Stimulated activated CD4-positive, alpha-beta T cell treated with anti-CD3 and anti-CD28 coated beads, Interleukin-2, amount 100 ng/mL, for 24 hours (primary cell): ENCODE measurements at places on chromosomes 2 and 18.

DNA sequence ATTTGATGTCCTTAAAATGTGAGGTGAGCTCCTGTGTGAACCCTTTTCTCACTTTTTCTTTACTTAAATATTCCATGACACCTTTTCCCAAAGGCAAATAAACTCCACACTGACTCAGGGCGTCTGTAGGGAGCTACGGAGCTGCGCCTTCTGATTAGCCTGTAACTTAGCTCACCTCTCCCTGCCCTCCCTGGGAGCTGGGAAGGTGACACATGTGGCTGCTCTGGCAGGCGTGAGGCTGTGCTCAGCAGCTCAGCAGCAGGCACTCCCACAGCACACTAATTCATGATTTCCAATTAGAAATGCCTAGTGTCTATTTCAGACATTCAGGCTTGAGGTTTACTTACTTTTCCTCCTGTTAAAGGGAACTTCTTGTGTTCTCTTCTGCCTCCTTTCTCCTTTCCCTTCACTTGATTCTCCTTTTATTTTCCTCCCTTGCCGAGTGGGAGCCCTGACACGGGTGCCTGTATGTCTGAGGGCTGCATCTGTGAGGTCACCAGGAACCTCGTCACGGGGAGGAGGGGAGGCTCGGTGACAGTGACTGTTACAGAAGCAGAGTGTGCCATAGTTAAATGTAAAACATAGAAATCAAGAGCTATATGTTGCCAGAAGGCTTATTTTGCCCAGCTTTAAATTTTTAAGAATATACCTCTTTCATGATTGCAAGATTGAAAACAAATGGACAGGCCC, 437.1 kb downstream of the DCDC2C start:
- no peak for DNase-seq

DNA sequence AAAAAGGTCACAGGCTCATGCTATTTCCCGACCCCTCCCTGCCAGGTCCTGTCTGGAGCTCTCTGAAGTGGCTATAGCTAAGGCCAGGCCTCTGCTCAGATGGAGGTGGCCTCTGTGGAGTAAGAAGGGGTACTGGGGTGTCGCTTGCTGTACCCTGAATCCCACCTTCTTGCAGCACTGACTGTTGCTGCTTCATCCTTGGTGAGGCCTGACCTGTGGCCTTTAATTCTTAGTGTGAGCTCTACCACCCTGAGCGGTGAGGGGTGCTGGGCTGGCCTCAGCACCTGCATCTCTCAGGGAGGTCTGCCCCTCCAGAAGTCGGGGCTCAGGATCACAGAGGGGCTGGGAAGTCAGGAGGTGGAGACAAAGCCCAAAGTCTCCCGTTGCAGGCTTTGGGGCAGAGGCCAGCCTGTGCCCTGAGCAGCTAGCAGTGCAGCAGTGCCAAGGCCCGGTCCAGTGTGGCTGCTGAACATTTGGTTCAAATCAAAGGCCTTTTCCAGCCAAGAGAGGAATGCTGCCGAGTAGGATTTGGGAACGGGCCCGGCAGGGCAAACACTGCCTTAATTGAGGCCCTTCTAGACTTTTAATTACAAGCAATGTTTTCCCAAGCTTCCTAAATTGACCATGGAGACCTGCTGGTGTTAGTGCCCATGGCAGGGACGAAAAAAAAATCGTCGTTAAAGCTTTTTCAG, 133.5 kb upstream of the HAAO start:
- DNase-seq: no peak

GRCh38 chr2:239240414-239240881, 160.4 kb downstream of the HDAC4 start:
- DNase-seq: no peak

- no peak for DNase-seq
These were observed at the start of gene HNMT for GRCh38 chr2:137964066-137964858. TSS of gene HNMT (plus strand) at chr2:137964473. CDS start at chr2:137964492, 19 bp downstream.

DNA sequence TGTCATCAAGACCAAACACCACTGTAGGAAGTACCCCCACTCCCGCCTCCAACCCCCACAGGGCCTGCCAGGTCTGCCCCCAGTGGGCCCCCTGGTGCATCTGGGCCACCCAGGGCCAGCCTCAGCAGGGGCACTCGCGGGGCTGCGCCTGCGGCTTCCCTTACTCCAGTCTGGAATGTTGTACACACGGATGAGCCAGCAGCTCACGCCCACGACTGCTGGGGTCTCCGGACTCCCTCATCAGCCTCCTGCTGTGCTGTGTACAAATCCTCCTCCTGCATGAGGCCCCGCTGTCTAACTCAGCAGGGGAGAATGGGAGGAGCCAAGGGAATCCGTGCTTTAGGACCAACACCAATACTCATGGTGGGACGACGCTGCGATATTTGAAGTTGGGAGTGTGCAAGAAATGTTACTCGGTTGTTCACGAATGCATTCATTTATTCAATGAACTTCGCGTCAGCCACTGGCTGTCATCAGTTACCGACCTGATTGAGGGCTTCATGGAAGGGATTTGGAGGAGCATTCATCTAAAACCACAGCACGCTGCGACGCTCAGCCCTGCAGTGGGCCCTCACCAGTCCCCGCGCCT, 654 bp upstream of the ASB1 start:
- peak; percentile 20 for DNase-seq

- DNase-seq: no peak
These were observed 11.8 kb downstream of the IWS1 start for GRCh38 chr2:127514485-127514884.

DNA sequence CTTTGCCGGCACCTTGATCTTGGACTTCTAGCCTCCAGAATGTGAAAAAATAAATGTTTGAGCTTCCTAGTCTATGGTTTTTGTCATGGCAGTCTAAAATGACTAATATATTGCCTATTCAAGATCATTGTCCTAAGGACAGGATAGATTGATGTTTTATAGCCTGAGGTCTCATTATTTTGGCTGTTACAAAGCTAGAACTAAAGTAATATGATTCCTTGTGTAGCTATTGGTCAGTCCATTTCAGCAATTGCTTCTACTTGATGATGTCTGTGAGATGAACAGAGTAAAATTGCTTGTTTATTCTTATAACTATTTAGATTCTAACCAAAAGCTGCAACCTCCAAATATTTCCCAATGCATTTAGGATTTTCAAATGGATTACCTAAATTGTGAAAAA, 145.0 kb downstream of the HRH4 start:
- no peak for DNase-seq

GRCh38 chr18:7305416-7305815, 74.5 kb downstream of the LRRC30 start:
- DNase-seq: no peak

GRCh38 chr2:179274749-179275148, 10.1 kb upstream of the SESTD1 start:
- DNase-seq: no peak

DNA sequence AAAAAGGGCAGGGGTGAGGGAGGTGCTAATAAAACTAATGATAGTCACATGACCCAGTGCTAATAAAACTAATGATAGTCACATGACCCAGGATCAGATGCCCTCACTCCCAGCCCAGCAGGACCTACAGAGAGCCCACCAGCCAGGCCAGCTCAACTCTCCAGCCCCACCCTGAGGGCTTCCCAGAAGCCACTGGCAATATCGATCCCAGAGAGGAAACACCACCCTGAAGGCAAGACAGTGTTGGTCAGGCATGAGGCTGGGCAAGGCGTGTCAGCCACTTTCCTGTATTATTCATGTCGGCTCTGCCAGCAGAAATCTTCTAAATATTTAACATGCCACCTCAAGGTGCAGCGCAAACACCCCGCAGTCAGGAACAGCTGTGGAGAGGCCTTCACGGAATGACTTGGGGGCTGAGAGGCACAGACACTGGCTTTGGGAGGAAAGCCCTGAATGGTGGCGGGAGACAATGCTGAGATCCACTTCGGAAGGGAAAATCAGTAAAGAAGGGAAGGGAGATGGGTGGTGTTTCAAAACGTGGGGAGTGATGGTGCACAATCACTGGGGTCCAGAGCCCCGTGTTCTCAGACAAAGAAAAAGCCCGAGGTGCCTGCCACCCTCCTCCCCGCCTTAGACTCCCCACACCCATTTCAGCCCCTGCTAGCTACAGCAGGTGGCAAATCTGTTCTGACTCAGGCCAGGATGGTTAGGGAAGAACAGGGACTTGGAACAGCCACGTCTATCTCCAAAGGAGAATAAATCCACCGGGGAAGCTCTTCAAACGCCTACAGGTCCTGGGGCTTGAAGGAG, 1.4 kb downstream of the REEP1 start:
- DNase-seq: no peak

DNA sequence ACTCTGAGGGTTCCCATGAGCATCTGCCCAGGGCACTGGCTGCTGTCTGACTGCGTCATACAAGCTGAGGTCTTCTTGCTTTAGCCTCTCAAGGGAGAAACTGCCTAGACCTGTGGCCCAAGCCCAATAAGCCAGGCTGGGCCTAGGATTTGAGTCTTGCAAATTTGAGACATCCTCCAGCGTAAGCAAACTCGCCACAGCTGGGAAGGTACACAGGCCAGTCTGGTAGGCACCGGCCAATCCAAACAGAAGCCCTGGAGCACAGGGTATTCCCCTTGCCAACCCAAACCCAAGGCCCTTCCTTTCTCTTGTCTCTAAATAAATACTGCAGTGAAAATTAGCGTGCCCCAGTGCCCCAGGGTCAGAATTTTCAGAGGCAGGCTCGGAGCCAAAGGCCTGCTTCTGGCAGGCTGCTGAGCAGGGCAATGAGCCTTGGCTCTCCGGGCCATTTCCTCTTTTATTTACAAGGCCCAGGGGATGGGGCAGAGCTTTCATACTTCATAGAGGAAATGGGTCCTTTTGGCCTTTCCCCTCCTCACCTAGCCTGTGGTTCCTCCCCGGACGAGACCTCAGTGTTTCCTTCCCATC, 33.3 kb downstream of the POLR1A start:
- DNase-seq: no peak

GRCh38 chr2:101614127-101614759, 83.3 kb upstream of the MAP4K4 start:
- no peak for DNase-seq

DNA sequence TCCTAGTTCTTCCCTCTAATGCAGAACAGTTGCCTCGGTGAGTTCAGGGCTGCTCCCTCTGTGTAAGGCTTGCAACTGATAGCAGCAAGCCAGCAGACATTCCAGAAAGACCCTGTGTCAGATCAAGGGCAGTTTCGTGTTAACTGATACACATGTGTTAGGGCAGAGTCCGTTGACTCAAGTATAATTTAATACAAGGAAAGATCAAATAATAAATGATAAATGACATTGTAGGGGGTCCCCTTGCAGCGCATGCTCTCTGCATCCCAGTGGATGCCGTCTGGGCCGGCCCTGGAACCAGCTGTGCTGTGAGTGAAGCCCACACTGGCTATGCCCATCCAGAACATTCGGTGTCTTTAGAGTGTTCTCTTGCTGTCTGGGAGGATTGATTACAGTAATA, 180.3 kb downstream of the AGAP1 start:
- DNase-seq: no peak

GRCh38 chr2:71962911-71963694, 184.6 kb downstream of the CYP26B1 start:
- no peak for DNase-seq

GRCh38 chr2:187382131-187382530, 65.9 kb downstream of the CALCRL start:
- DNase-seq: no peak

DNA sequence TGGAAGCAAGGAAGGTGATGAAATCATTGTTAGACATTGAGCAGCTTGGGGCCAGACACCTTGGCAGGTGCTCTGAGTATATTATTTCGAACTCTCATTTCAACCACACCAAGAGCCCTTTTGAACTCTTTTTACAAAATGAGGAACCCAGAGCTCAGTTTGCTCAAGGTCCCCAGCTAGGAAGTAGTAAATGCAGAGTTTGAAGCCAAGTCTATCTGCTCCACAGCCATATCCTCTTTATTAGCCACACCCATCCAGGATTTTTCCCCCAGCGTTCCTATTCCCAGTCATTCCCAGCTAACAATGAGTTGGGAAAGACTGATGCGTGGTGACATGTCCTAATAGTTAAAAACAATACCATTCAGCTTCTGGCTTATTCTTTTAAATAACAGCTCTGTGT, 40.2 kb downstream of the SEMA4F start:
- no peak for DNase-seq

DNA sequence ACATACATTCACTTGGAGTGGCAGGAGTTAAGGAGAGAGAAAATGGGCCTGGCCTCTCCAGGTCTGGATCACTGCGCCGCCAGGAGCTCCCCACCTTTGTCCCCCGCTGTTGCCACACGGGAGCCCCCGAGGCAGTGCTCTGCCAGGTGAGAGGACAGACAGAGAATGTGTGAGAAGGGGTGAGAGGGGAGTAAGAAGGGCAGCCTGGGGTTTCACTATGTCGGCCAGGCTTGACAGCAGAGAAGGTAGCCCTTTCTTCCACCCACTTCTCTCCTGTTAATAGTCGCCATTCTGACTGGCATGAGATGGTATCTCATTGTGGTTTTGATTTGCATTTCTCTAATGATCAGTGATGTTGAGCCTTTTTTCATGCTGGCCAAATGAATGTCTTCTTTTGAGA, 26.2 kb upstream of the ARHGEF4 start:
- DNase-seq: no peak

- DNase-seq: no peak
These were observed 29.8 kb downstream of the MAPRE3 start for GRCh38 chr2:27000228-27000627.

GRCh38 chr2:6741229-6741628, 124.5 kb downstream of the CMPK2 start:
- no peak for DNase-seq

DNA sequence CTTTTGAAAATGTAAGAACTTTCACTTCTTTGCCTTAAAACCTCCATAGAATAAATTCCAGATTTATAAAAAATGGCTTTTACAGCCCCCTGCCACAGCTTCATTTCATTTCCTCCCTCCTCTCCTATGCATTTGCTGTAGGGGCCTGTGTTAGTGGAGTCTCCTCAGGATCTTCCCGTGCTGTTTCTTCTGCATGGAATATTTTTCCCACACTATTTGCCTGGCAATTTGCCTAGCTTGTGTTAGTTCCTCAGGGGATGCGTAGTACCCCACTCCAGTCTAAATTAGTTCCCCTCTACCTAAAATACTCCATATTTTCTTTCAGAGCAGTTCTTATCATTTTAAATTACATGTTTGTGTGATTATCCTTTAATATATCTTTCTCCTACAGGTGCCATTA, 262.2 kb downstream of the PLCL1 start:
- no peak for DNase-seq

- DNase-seq: no peak
These were observed 50.9 kb upstream of the CD226 start for GRCh38 chr18:69998523-69998987.

DNA sequence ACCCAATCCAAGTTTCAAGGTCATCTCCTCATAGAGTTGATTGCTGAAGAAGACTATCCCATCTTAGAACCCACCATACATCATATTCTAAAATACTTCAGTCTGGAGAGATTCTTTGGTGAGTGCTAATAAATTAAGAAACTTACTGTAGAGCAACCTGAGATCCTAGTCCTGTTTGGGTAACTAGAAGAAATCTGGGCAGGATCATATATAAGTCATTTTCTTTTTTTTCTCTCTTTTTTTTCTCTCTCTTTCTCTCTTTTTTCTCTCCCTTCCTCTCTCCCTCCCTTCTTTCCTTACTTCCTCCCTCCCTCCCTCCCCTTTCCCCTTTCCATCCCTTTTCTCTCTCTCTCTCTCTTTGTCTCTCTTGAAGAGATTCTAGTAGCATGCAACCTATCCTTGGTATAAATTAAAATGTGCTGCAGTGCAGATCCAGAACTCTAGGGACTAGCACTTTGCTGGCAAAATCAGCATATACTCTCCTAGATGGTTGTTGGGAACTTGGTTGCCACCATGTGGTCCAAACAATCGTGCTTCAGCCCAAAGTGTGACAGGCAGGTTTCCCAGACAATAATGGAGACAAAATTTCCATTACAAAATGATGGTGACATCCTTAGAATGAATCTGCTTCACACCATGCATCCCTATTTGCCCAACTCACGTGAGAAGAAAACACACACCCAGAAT, 399.4 kb upstream of the CELF4 start:
- no peak for DNase-seq
